ENCODE measurements at places on chromosomes 7 and 10.

GRCh38 chr10:87503886-87504285 lies 807 bp upstream of the MINPP1 start:
- H3K27ac ChIP-seq, result no peak overlapping the region
- no peaks in the 10 kb centered on the region for H3K4me1 ChIP-seq
- H3K36me3 ChIP-seq, result no peaks in the 10 kb centered on the region
- no peaks in the 10 kb centered on the region for H3K27me3 ChIP-seq

GRCh38 chr10:99766302-99766681 lies 16.1 kb upstream of the ABCC2 start:
- no peaks in the 10 kb centered on the region for H3K4me1 ChIP-seq
- no peak for DNase-seq
- no peaks in the 10 kb centered on the region for H3K27me3 ChIP-seq
- H3K36me3 ChIP-seq, result no peaks in the 10 kb centered on the region
- no peak overlapping the region for H3K4me3 ChIP-seq

DNA sequence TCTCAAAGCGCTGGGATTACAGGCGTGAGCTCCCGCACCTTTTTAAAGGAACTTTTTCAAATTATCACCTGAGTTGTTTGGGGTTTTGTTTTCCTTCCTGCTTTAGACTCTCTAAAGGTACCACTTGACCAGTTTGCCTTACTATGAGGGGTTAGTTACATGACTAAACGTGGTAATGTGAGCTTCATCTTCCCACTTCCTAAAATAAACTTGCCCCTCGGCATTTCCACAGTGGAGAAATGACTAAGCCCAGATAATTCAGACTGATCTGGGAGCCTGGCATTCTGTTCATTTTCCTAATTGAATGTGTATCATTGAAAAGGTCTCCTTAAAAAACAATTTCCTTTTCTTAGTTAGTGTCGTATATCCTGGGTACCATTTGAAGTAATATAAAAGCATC lies 163.4 kb downstream of the PLXDC2 start:
- H3K4me3 ChIP-seq, result no peak overlapping the region
- H3K27ac ChIP-seq, result no peak overlapping the region
- no peaks in the 10 kb centered on the region for H3K27me3 ChIP-seq
- no peaks in the 10 kb centered on the region for H3K36me3 ChIP-seq

GRCh38 chr7:20217193-20217948 lies at the start of gene MACC1:
Gene MACC1 (minus strand): TSS chr7:20217384. CDS start chr7:20161862, 55,522 bp downstream.
- H3K27ac ChIP-seq, result no peak within 1 kb of the TSS
- peak; percentile 93 for DNase-seq
- peak within 1 kb of the TSS; percentile 17 for H3K4me3 ChIP-seq
- peaks cover 6% of the 10 kb centered on the region for H3K4me1 ChIP-seq
- H3K27me3 ChIP-seq, result no peaks in the 10 kb centered on the region

DNA sequence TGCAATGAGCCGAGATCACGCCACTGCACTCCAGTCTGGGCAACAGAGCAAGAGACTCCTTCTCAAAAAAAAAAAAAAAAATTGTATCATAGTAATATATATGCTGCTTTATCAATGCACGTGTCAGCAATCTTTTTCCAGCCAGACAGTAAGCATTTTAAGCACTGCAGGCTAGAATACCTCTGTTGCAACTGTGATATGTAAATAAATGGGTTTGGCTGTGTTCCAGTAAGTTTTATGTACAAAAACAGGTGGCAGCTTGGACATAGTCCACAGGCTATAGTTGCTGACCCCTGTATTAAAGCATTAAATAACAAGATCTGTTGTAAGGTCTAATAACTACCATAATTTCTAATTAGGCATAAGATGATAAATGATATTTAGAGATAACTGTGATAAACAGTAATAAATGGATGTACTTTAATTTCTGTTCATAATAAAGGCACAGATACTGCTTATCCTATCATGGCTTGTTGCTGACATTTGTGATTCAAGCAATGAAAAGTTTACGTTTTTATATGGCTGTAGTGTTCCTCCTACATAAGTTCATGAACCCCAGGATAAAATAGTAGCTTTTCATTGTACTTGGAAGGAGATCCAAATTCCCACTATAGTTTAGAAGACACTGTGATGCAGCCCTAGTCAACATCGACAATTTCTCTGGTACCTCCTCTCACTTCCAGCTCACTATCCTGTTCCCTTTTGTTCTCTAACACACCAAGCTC lies 161.4 kb downstream of the ELMO1 start:
- no peak overlapping the region for H3K4me3 ChIP-seq
- H3K27ac ChIP-seq, result no peak overlapping the region
- H3K36me3 ChIP-seq, result no peaks in the 10 kb centered on the region
- H3K27me3 ChIP-seq, result no peaks in the 10 kb centered on the region
- DNase-seq, result no peak

DNA sequence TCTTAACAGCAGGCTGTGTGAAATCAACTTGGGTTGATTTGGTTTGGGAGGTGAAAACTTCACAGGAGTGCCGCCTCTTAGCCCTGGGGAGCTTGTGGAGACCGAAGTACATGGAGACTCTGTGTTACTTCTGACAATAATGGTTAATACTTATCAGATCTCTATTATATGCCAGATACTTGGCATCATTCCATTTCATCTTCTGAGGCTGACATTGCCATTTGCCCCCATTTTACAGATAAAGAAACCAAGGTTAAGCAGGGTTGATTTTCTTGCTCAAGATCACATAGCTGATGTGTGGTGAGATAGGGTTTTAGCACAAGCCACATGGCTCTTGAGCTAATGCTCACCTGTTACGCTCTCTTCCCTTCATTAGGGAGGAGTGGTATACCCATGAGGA lies 150.6 kb upstream of the FAM13C start:
- no peaks in the 10 kb centered on the region for H3K36me3 ChIP-seq
- H3K27ac ChIP-seq, result no peak overlapping the region
- no peaks in the 10 kb centered on the region for H3K27me3 ChIP-seq
- no peak overlapping the region for H3K4me3 ChIP-seq
- no peaks in the 10 kb centered on the region for H3K4me1 ChIP-seq
- DNase-seq, result no peak

DNA sequence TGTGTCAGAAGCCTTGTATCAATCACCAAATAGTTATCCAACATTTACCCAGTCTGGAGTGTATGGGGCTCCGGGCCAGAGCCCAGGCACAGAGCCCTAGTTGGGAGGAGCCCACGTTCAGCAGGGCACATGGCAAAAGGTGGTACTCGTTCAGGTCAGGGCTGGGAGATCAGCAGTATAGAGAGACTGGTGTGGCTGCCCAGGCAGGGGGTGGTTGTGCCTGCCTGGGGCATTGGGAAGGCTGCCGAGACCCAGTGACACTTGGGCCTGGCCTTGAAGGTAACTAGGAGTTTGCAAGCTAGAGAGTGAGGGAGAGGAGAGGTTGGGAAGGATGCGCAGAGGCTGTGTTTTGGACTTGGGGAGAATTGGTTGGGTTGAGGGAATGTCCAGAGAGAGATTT lies 48.9 kb upstream of the IGFBP3 start:
- no peaks in the 10 kb centered on the region for H3K36me3 ChIP-seq
- no peak overlapping the region for H3K4me3 ChIP-seq
- no peaks in the 10 kb centered on the region for H3K27me3 ChIP-seq
- H3K27ac ChIP-seq, result no peak overlapping the region
- no peaks in the 10 kb centered on the region for H3K4me1 ChIP-seq
